CD8-positive, alpha-beta memory T cell (primary cell): ENCODE measurements at places on chromosomes 2 and 18. TPM values are rescaled to one million over a fixed set of nuclear protein-coding genes. Genes with fewer than 3 reads are reported as not detected.

The MROH2A gene
- total RNA-seq = not detected

The TMEM200C gene
- not detected for total RNA-seq

The LGALSL gene
- 0.98 TPM for total RNA-seq

The SUPT7L gene
- 31.1 TPM for total RNA-seq

The CPLX4 gene
- not detected for total RNA-seq

The MAP3K2 gene
- total RNA-seq = 57.7 TPM

The MARCHF4 gene
- total RNA-seq = not detected

The CPS1 gene
- 2.0 TPM for total RNA-seq

The FOXD4L1 gene
- 0.18 TPM for total RNA-seq

GRCh38 chr2:65487404-65487803 is 55.0 kb upstream of the SPRED2 start:
- no peaks in the 10 kb centered on the region for H3K4me1 ChIP-seq
- no peak for DNase-seq
- no peak overlapping the region for H3K27ac ChIP-seq

DNA sequence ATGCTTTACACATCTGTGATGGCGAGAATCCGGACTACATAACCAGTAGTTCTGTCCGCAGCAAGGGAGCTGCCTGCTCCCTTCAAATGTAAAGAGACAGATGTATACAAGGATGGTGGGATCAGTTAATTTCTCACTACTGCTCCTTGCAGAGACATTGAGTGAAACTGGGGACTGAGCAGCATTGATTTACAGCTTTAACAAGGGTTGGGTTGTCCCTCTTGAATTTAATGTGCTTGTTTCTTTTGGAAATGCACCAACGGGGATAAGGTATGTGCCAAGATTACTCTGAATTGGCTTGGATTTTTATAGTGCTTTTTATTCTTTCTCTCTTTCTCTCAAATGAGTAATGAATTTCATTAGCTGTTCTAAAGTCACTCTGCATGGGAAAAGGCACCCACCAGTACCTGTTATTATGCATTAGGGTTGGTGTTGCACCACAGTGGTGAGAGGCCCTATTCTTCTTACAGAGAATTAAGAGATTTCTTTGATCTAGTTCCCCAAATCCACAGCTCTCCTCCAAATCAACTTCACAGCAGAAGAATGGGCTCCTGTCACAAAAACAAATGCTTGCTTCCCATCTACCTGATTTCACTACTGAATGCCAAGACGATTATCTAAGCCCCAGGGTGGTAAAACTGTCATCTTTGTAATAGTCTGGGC is 107.6 kb downstream of the DOCK10 start:
- peaks cover 83% of the 10 kb centered on the region for H3K4me1 ChIP-seq
- peaks cover 9% of the 10 kb centered on the region for H3K36me3 ChIP-seq
- no peak overlapping the region for H3K4me3 ChIP-seq
- no peak for DNase-seq

DNA sequence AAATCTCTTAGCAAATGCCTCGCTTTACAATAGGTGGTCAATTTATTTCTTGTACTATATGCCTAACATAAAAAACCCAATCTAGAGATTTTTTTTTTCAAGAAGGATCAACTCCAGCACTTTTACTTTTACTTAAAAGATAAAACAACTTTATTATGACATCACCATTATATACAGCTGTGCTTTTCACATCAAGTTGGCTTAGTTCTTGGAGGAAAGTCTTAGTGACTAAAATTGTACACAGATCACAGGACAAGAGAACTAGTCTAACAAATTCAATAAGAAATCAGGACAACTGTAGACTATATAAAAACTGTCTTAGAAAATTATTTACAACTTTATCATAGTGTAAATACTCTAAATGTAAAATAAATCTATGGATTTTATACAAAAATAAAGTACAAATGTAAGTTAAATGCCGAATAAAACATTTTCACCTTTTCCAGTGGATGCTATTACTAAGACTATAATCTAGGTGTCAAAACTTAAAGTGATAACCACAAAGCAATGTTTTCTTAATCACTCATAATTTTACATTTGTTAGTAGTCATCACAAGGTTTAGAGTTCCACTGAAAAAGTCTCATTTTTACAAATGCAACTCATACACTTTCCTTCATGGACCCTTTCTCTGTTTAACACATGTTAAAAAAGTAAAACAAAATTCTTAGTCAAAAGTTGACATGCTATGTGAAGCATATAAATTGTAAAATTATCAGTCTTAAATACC is 5.4 kb upstream of the CD302 start:
- H3K4me1 ChIP-seq = no peaks in the 10 kb centered on the region
- H3K27ac ChIP-seq = no peak overlapping the region
- H3K36me3 ChIP-seq = no peaks in the 10 kb centered on the region
- H3K4me3 ChIP-seq = no peak overlapping the region

GRCh38 chr18:75472906-75473305 is 45.4 kb upstream of the SMIM21 start:
- no peaks in the 10 kb centered on the region for H3K4me1 ChIP-seq
- no peaks in the 10 kb centered on the region for H3K27me3 ChIP-seq
- H3K36me3 ChIP-seq = no peaks in the 10 kb centered on the region
- H3K4me3 ChIP-seq = no peak overlapping the region

GRCh38 chr2:46032996-46033395 is 264.2 kb upstream of the EPAS1 start:
- no peak for DNase-seq
- H3K36me3 ChIP-seq = no peaks in the 10 kb centered on the region
- H3K4me1 ChIP-seq = no peaks in the 10 kb centered on the region
- no peak overlapping the region for H3K4me3 ChIP-seq

- no peak overlapping the region for H3K27ac ChIP-seq
- peak; percentile 49 for DNase-seq
- peaks cover 43% of the 10 kb centered on the region for H3K4me1 ChIP-seq
- peaks cover under 1% of the 10 kb centered on the region for H3K36me3 ChIP-seq
- H3K27me3 ChIP-seq = peaks cover 30% of the 10 kb centered on the region
These were observed 877 bp upstream of the BCL2L11 start for GRCh38 chr2:111119822-111120252.

DNA sequence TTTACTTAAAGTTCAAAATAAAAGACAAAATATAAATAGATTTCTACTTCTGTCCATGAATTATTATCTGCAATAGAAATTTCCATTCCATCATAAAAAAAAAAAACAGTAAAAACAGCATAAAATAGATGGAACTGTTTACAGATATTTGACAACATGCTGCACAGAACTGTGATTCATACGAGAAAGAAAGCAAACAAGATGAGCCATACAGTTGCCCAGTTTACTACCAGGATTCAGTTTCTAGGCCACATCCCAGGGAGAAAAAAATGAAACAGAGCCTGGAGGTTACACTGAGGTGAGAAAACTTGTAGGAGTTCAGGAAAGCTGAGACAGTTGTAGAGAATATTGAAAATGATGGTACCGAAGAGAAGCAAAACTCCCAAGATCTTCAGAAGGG is 1426.9 kb upstream of the ACVR2A start:
- DNase-seq = no peak
- H3K36me3 ChIP-seq = no peaks in the 10 kb centered on the region
- no peaks in the 10 kb centered on the region for H3K27me3 ChIP-seq
- no peaks in the 10 kb centered on the region for H3K4me1 ChIP-seq
- H3K27ac ChIP-seq = no peak overlapping the region
- no peak overlapping the region for H3K4me3 ChIP-seq

- no peak overlapping the region for H3K4me3 ChIP-seq
- peaks cover 6% of the 10 kb centered on the region for H3K36me3 ChIP-seq
- H3K27ac ChIP-seq = no peak overlapping the region
These were observed 16.9 kb upstream of the RNU4ATAC start for GRCh38 chr2:121513597-121514333.

DNA sequence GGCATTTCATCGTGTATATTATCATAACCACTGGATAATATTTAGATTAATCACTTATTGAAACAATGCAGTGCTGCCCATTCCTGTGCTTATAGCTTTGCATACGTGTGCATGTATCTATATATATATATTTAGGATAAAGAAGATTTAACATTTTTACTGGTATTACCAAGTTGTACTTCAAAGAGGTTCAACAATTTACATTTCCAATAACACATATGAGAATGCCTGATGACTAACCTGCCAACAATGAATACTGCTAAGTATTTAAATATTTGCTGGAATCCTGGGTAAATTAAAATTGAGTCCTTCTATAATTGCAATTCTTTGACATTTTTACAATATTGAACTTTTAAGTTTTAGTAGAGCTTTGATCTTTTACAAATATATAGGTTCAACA is 111.4 kb downstream of the SLC39A10 start:
- no peak overlapping the region for H3K27ac ChIP-seq
- no peak overlapping the region for H3K4me3 ChIP-seq
- no peaks in the 10 kb centered on the region for H3K36me3 ChIP-seq

- no peak overlapping the region for H3K27ac ChIP-seq
- no peaks in the 10 kb centered on the region for H3K36me3 ChIP-seq
- no peaks in the 10 kb centered on the region for H3K4me1 ChIP-seq
- no peaks in the 10 kb centered on the region for H3K27me3 ChIP-seq
- DNase-seq = no peak
These were observed 130.6 kb upstream of the CBLN2 start for GRCh38 chr18:72674710-72675109.

- no peaks in the 10 kb centered on the region for H3K27me3 ChIP-seq
- no peak for DNase-seq
- peaks cover 5% of the 10 kb centered on the region for H3K4me1 ChIP-seq
- H3K4me3 ChIP-seq = no peak overlapping the region
These were observed 27.8 kb upstream of the TBR1 start for GRCh38 chr2:161388146-161388779.

DNA sequence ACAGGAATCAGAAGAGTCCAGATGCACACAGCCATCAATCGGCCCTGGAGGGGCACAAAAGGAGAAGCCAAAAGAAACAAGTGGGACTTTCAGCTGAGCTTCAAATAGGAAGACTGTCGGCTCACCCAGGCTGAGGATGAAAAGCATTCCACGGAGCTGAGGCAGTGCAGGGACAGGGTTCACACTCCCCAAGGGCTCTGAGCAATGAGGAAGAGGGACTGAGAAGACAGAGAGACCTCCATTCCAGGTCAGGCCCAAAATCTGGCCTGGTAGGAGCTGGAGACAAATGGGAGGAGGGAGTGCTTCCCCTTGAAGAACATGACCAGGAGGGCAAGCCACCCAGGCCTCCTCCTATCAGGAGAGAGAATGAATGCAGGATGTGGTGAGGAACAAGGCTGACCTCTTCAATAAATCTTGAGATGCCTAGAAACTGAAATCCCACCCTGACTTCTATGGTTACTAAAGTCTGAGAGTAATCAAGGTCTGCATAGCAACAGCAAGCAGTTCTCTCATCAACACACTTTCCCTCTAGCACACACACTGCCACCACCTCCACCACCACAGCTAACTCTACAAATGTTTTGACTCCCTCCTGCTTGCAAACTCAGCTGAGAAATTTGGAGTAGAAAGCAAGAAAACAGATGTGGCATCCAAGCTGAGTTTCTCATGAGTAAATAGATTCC is 434.4 kb downstream of the TNS1 start:
- no peaks in the 10 kb centered on the region for H3K27me3 ChIP-seq
- H3K4me3 ChIP-seq = no peak overlapping the region
- no peak overlapping the region for H3K27ac ChIP-seq
- no peak for DNase-seq
- no peaks in the 10 kb centered on the region for H3K4me1 ChIP-seq

DNA sequence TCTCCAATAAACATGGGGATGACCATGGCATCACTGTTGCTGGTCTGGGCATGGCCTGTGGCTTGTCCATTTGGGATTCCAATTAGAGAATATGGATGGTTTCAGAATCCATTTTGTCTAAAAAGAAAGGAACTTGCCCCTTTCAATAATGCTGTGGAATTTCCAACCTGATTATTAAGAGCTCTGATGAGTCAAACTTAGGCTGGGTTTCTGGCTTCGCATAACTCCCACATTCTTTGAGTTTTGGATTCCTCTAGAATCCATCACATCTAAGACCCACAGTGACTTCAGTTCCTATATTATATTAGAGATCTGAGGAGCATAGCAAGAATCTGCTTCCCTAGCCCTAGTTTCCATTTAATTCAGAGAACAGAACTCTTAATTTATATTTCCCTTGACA is 531.5 kb downstream of the TNS1 start:
- no peaks in the 10 kb centered on the region for H3K36me3 ChIP-seq
- H3K4me3 ChIP-seq = no peak overlapping the region
- H3K27me3 ChIP-seq = peaks cover 3% of the 10 kb centered on the region
- no peak overlapping the region for H3K27ac ChIP-seq

GRCh38 chr18:680392-680791 is 22.9 kb downstream of the TYMS start:
- no peaks in the 10 kb centered on the region for H3K27me3 ChIP-seq
- H3K27ac ChIP-seq = no peak overlapping the region
- DNase-seq = no peak
- peaks cover 12% of the 10 kb centered on the region for H3K4me1 ChIP-seq
- H3K36me3 ChIP-seq = peaks cover 13% of the 10 kb centered on the region

GRCh38 chr2:9565436-9566153 is 10.0 kb upstream of the ADAM17 start:
- H3K4me3 ChIP-seq = no peak overlapping the region
- no peaks in the 10 kb centered on the region for H3K27me3 ChIP-seq
- no peak for DNase-seq
- no peaks in the 10 kb centered on the region for H3K4me1 ChIP-seq

DNA sequence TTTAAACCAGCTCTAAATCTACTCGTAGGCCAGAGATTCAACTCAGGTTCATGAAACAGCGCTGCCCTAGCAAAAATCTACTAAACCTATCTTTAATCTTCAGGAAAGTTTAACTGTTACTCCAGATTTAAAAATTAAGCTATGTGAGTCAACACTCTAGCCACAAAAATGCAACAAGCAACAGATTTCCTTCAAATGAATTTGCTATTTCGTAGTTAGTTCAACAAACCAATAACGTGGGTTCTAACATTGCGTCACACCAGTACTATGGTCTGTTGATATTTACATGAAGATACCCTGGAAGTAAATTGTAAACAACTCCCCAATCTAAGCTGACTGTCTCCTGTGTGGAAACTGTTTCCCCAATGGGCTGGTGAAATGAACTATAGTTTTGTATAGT is 71.2 kb downstream of the FIGN start:
- no peaks in the 10 kb centered on the region for H3K36me3 ChIP-seq
- H3K27me3 ChIP-seq = no peaks in the 10 kb centered on the region
- DNase-seq = no peak
- no peak overlapping the region for H3K4me3 ChIP-seq
- no peak overlapping the region for H3K27ac ChIP-seq

- no peak overlapping the region for H3K27ac ChIP-seq
- no peaks in the 10 kb centered on the region for H3K4me1 ChIP-seq
- DNase-seq = no peak
- no peaks in the 10 kb centered on the region for H3K36me3 ChIP-seq
These were observed 90.6 kb downstream of the GLI2 start for GRCh38 chr2:120826260-120826648.

- no peaks in the 10 kb centered on the region for H3K36me3 ChIP-seq
- H3K4me3 ChIP-seq = no peak overlapping the region
- H3K27ac ChIP-seq = no peak overlapping the region
- no peaks in the 10 kb centered on the region for H3K27me3 ChIP-seq
- H3K4me1 ChIP-seq = no peaks in the 10 kb centered on the region
- no peak for DNase-seq
These were observed 799.7 kb upstream of the ACVR2A start for GRCh38 chr2:147045113-147045512.

- H3K27me3 ChIP-seq = no peaks in the 10 kb centered on the region
- H3K4me3 ChIP-seq = no peak overlapping the region
- no peaks in the 10 kb centered on the region for H3K4me1 ChIP-seq
- DNase-seq = no peak
These were observed 27.6 kb downstream of the SCTR start for GRCh38 chr2:119496682-119497081.
